ENCODE measurements at places on chromosomes 2 and 18.

- DNase-seq = no peak
Measured at GRCh38 chr2:164882276-164882675, 40.7 kb upstream of the COBLL1 start.

GRCh38 chr2:70431716-70432347 is 121.8 kb downstream of the TGFA start:
- no peak for DNase-seq

GRCh38 chr2:134289225-134289624 is 35.4 kb downstream of the MGAT5 start:
- DNase-seq = no peak

DNA sequence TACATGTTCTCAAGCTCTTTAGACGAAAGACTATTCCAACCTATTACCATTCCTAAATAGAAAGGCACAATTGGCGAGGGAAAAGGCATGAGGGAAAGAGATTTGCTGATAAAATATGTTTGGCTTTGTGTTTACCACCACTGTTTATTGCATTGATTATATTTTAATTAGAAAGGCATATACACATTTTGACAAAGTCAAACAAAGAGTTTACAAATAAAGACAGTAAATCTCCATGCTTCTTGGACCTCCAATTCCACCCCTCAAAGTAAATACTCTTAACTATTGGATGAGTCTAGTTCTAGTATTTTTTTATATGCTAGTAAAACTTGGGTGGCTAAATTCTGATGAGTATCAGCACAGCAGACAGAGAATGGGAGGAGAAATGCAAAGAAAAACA is 521.4 kb downstream of the FBXO15 start:
- no peak for DNase-seq

DNA sequence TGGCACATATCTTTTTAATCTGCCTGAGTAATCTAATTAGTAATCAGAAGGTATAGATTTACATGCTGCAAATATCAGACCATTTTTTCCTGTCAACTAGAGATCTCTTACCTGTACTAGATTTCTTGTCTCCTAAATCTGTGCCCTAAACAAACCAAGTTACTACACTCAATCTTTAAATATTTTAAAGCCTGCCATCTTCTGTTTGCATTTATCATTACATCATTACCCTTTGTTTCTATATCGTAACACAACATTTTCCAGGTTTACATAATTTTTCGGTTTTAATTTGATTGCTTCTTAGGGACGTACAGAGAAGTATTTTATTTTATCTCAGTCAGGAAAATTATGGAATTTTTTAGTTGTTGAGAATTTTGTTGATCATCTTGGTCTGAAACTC is 25.7 kb downstream of the PSMA8 start:
- DNase-seq = peak; percentile 6

DNA sequence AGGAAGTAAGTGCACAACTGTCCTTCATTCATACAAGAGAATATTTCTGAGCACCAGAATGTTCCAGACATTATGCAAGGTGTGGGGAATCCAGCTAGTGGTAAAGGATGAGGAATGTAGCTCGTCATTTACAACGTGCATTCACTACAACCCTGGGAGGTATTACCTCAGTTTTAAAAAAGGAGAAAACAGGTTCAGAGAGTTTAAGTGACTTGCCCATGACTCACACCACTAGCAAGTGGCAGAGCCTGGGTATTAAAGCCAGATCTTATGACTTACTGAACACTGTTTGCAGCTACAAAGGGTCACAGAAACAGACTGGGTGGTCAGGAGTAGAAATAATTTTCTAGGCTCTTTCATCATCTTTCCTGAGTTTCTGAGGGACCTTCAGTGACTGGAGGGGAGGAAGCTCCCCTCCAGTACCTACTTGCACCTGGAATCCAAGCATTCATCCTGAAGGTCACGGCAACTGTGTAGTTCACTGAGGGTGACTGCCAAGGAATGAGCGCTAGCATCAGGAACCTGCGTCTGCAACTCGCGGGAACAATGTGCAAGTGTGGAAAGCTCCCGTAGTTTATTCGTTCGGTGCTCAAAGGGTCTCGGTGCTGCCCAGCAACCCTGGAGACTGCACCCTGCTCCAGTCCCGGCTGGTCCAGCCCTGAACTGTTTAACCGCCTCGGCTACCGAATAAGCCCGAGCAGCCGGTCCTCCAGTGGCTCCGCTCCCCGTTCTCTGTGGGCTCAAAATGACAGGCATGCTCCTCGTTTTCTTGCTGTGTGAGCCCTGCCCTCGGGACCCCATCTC is 647 bp downstream of the CCDC121 start:
- DNase-seq = peak; percentile 60

DNA sequence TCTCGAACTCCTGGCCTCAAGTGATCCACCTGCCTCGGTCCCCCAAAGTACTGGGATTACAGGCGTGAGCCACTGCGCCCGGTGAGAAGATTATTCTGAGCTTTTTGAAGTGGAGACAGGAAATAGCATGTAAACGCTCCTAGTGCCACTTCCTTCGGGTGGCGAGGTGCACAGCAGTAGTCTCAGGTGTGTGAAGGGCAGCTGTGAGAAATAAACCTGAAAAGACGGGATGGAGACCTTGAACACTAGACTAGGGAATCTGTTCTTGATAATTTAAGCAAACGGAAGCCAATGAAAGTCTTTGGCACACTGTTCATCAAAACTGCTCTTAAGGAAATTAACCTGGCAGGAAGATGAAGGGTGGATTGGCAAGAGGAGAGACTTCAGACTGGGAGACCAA is 439 bp upstream of the PLEKHH2 start:
- DNase-seq = no peak

- peak; percentile 70 for DNase-seq
Measured at GRCh38 chr18:10851824-10852319, 297.5 kb downstream of the PIEZO2 start.

- DNase-seq = no peak
Measured at GRCh38 chr2:27379383-27379835, 1.1 kb downstream of the ZNF513 start.

- DNase-seq = no peak
Measured at GRCh38 chr18:9474108-9474982, 968 bp upstream of the RALBP1 start.

GRCh38 chr2:59249441-59250306 is 1008.5 kb upstream of the FANCL start:
- no peak for DNase-seq

DNA sequence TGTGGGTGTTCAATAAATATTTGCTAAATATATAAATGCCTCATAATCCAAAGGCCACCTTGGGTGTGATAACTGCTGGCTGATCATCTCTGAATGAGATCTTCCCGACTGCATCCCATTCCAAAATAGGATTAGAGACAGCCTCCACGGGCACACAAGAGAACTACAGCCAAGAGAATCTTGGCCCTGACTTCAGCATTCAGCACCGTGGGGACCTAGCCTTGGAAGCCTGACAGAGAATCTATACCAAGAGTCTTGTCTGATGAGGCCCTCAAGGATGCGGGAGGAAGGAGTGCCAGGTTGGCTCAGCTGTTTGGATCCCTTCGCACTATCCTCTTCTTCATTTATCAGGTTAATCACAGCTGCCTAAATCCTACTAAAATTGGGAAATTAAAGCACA is 85.8 kb downstream of the RBM43 start:
- DNase-seq = no peak

GRCh38 chr2:174775571-174775980 is 11.3 kb upstream of the CHRNA1 start:
- DNase-seq = no peak

GRCh38 chr18:24111936-24112335 is 26.9 kb upstream of the CABYR start:
- DNase-seq = no peak

DNA sequence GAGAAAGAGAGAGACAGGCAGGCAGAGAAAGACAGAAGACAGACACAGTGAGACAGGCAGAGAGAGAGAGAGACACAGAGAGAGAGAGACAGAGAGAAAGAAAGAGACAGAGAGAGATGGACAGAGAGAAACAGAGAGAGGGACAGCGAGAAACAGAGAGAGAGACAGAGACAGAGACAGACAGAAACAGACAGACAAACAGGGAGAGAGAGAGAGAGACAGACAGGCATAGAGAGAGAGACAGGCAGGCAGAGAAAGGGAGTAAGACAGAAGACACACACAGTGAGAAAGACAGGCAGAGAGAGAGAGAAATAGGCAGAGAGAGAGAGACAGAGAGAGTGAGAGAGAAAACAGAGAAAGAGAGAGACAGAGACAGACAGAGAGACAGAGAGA is 105.3 kb upstream of the ANKRD30BL start:
- no peak for DNase-seq

DNA sequence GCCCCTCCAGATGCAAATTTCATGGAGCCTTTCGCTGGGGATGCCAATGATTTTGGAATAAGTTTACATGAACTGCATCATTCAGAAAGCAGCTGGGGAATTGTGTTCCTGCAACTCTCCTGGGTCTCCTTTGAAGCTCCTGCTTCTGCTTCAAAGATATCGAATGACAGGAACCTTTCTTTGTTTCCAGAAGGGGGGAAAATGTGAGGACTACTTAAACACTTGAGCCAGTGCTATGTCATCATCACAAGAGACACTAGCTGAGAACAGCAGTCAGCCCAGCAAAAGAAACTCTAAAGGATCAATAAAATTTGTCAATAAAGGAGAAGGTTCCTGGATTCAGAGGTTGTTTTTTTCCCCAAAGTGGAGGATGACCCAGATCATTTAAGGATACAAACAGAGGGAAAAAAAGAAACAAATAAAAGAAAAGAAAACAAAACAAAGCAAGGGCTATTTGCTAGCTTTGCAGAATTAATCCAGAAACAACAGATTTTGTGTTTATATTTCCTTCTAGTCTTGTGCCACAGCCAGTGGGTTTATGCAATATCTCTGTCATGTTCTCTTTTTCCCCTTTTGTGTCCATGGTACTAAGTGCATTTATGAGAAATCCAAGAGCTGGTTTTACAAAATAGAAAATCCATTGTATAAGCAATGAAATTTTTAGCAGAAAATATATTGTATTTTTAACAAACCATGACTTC is 463.7 kb downstream of the CDH2 start:
- no peak for DNase-seq

DNA sequence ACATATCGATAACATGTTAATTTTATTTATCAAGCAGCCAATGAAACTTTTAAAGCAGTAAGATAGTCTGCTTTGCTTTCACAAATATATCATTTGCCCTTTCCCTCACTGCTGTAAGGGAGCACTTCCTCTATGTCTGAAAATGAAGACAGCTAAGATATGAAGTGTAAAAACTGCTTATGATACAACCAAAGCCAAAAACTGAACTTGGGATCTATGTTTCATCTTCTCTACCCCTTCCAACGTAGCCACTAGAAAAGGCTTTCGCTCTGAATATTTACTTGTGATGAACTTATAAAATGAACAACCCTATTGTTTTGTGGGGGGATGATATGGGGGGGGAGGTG is 140.3 kb downstream of the TCF4 start:
- no peak for DNase-seq

GRCh38 chr18:44679914-44680272 is 795 bp upstream of the SETBP1 start:
- peak; percentile 29 for DNase-seq

- DNase-seq = no peak
Measured at GRCh38 chr2:224952936-224953657, 89.2 kb downstream of the DOCK10 start.

- no peak for DNase-seq
Measured at GRCh38 chr2:160434254-160434948, 59.2 kb downstream of the RBMS1 start.

DNA sequence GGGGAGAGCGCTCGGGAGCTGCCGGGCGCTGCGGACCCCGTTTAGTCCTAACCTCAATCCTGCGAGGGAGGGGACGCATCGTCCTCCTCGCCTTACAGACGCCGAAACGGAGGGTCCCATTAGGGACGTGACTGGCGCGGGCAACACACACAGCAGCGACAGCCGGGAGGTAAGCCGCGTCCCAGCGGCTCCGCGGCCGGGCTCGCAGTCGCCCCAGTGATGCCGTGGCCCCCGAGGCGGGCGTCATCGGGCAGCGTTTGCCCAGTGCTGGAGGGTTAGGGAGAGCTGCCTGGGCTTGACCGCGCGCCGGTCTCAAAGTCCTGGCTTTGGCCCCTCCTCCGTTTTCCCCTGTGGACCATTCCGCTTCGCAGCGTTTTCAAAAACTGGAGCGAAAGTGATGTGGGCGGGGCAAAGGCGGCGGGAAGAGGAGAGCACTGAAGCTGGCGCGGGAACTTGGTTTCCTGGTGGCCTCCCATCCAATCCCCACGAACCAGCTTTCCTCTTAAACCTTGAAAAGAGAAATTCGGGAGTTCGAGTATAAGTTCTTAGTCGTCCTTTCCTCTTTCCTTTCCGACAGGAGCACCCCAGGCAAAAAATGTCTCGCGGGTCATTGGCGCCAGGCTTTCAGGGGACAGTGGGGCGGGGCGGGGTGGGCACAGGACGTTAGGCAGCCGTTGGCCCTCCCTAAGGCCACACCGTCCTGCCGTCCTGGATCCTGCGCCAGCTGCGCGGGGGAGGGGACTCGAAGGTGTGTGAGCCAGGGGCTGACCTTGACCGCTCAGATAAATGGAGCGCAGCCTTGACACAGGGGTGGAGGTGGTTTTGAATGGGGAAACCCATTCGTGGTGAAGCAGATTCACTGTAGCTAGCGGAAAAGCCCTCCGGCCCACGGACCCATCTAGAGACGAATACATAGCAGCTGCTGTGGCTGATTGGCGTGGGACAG is 821 bp downstream of the TYMS start:
- peak; percentile 93 for DNase-seq

DNA sequence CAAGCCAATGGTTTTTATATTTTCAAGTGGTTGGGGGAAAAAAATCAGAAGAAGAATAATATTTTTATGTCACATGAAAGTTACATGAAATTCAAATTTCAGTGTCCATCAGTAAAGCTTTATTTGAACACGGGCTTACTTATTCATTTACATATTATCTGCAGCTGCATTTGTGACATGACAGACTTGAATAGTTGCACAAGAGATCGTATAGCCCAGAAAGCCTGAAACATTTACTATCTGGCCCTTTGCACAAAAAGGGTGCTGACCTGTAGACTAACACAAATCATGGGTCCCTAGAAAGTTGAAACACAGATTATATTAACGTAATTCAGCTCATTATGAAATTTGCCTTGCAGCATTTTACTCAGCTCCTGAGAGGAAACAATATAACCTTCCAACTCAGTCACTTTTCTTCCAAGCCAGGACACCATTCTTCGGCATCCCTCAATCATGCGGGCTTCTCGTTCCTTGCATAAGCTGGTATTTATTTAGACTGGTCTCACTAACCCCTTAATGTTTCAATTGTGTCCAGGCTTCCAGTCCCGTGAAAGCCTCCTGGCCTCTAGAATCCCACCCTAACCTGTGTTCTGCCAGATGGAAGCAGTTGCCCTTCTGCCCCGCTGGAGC is 402.7 kb downstream of the SETBP1 start:
- DNase-seq = no peak

DNA sequence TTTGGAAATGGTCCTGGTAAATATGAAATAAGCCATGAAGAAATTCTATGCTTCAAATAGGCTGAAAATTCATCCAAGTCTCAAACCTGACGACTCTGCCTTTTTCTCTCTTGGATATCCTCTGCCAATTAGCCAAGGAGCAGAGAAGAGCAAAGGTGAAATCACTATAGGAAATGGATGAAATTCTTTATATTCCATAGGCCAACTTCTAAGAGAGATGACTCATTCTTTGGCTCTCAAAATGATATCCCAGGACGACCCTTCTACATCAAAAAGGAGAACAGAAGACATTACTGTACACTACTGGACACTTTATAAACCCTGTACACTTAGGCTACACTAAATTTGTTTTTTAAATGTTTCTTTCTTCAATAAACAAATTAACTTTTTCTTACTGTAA is 22.7 kb downstream of the PDE1A start:
- DNase-seq = peak; percentile 71

Measured in endothelial cell of umbilical vein (primary cell).